ENCODE measurements at places on chromosomes 2 and 18. TPM values are rescaled to one million over a fixed set of nuclear protein-coding genes. Genes with fewer than 3 reads are reported as not detected.

DNA sequence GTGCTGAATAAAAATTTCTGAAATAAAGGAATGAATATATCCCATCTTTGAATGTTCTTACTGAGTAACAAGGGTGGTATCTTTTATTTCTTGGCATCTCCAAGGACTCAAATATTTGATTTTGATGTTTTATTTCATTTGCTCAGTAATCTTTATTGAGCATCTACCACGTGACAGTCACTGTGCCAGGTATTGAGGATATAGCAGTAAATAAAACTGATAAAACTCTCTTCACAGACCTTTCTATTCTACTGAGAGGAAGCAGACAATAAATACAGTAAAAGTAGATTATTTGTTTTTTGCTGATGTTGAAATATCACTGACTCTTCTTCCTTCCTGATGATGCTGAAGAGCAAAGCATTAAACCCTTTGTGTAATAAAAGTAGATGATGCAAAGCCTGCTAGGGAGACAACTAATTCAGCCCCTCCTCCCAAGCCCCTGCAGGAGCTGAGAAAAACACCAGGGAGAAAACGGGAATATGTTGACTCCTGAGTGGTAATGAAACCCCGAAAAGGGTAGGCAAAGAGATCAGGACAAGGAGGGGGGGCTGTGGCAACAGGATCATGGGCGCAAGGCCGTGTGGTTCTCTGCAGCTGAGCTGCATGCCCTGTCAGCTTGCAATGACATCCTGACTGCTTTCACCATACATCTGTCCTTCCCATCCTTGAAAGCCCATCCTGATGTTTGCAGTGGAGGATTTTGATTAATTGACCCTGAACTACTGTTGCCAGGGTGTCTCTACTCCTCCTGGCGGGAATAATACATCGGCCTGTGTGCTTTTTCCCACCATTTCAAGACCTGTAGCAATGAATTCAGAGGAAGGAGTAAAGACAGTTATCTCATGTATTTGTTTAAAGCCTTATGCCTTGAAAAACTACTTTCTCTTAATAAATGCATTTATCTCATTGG, 117.4 kb downstream of the EML6 start:
- no peak for DNase-seq

- no peak for DNase-seq
These were observed 6.8 kb downstream of the SLC38A11 start for GRCh38 chr2:164948540-164948939.

DNA sequence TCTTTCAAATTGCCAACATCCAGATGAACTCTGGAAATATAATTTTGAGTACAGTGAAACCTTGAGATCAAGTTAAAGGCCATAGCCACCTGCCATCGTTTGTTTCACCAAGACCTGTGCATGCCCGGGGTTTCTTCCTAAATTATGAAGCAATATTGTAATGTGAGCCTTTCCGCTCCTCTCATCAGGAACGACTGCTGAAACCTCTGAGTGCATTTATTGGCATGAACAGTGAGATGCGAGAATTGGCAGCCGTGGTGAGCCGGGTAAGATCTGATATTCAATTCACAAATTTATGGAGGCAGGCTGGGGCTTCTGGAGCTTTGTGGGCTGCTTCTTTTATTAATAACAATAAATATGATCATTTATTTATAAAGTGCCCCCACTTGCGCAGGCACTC, 27.7 kb upstream of the ELOA2 start:
- no peak for DNase-seq

DNA sequence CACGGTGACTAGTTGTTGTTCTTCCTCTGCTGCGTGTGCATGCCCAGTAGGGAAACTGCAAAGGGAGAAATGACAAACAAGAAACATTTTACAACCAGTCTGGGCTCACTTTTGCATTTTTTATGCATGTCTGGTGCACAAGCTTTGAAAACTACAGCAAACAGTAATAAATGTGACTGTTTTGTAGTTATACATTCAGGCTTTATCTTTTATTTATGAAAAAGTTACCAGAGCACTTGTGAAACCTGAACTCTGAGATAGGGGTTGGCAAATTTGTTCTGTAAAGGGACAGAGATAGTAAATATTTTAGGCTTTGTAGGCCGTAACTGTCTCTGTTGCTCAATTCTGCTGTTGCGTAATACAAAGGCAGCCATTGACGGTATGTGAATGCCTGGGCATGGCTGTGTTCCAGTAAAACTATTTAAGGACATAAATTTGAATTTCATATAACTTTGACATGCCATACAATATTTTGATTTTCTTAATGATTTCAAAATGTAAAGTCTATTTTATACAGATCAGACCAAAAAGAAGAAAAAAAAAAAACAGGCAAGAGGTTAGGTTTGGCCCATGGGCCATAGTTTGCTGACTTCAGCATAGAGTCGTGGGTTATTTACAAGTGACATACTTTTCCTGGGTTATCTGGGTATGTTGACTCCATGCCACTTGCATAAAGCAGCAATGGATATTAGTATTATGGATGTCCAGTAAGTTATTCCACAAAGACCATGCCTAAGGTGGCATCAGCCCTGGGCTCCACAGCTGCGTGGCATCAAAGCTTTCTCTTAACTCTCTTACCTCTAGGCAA, 53.6 kb upstream of the EML6 start:
- DNase-seq: peak; percentile 60

- no peak for DNase-seq
These were observed 404.7 kb downstream of the BCL11A start for GRCh38 chr2:60148716-60149115.

DNA sequence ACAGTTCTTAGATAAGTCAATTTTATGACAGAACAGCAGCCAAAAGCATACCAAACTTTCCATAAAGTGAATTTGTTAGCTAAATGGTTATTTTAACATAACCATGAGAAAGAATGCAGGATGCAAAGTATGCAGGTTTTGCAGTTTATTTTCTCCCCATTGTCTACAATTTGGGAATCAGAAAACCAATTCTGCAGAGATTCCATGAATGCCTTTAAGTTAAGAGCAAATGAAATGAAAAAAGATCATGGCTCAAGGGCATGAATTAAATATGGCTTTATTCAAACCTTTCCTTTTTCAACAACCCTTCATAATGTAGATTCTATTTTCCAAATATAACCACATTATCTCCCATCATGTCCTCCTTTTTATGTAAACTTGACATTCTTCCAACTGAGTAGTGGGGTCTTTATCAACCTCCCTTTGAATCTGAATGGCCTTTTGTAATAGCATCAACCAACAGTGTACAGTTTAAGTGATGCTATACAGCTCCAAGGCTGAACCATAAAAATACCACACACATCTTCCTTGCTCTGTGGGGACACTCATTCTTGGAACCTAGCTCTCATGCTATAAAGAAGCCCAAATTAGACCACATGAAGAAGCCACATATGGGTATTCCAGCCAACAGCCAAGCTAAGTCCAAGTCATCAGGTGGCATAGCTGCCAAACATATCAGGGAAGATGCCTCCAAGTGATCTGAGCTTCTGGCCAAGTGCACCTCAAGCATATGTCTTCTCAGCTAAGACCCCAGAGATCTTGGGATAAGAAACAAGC, 49.8 kb downstream of the PIAS2 start:
- DNase-seq: no peak

DNA sequence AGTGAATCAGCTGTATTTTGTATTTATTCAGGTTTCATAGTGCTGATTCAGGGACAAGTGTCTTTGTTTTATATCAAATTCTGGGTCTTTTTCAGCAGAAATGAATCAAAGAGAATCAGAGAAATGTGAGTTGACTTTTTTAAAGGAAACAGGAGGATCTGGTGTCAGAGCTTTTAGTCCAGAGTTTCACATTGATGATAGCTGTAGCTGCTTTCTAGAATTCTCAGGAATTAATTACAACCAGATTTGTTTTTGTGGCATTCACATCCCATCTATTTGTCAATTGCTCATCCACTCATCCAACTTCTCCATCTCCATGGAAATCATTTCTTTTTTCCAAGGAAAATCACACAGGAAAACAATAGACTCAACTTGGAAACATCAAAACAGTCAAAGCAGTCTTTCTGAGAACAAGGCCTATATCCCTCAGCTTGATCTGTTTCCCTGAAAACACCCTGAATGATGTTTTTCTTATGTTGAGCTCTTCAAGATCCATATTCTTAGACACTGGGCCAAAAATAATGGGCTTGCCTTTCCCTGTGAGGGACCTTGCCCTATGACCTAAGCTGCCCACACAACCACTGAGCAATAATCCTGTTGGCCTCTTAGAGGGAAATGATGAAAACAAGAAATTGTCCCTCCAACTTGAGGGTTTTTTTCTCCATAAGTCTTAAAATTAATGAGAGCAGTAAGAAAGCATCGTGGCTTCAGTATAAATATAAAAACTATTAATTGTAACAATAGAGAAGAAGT, 249.5 kb upstream of the FN1 start:
- no peak for DNase-seq

- no peak for DNase-seq
These were observed 21.4 kb downstream of the GRHL1 start for GRCh38 chr2:9972621-9973479.

- peak; percentile 20 for DNase-seq
These were observed 129.9 kb downstream of the NCOA1 start for GRCh38 chr2:24620936-24621335.

The NGEF gene
- total RNA-seq: not detected

GRCh38 chr2:69225933-69226332, 161.1 kb downstream of the GFPT1 start:
- no peak for DNase-seq

The NAGK gene
- total RNA-seq: 38.2 TPM

The ALPG gene
- total RNA-seq: not detected

The KCNS3 gene
- total RNA-seq: 2.5 TPM

Data from Karpas-422 (cell line).